ENCODE measurements at places on chromosomes 16 and 17. TPM values are rescaled to one million over a fixed set of nuclear protein-coding genes. Genes with fewer than 3 reads are reported as not detected.

MARF1 gene
- 60.6 TPM for total RNA-seq

- DNase-seq, result no peak
Measured at GRCh38 chr17:31314782-31315100, 887 bp upstream of the EVI2B start.

ALDOA gene
- total RNA-seq, result 937 TPM

CCDC154 gene
- total RNA-seq, result 0.42 TPM

GDPD3 gene
- 4.0 TPM for total RNA-seq

GRCh38 chr16:2195322-2196161, 863 bp downstream of the CASKIN1 start:
- DNase-seq, result no peak

- DNase-seq, result peak; percentile 87
Measured at GRCh38 chr17:78356101-78356713, 3.7 kb downstream of the SOCS3 start.

- peak; percentile 75 for DNase-seq
Measured at GRCh38 chr17:45338023-45338781, 21.4 kb upstream of the MAP3K14 start.
